ENCODE measurements at places on chromosomes 5 and 9. TPM values are rescaled to one million over a fixed set of nuclear protein-coding genes. Genes with fewer than 3 reads are reported as not detected.
A peak's percentile ranks its signal among the peaks of the same experiment; 100 is the strongest.

GRCh38 chr9:93308158-93308602 is 124.2 kb downstream of the WNK2 start:
- DNase-seq: no peak

DNA sequence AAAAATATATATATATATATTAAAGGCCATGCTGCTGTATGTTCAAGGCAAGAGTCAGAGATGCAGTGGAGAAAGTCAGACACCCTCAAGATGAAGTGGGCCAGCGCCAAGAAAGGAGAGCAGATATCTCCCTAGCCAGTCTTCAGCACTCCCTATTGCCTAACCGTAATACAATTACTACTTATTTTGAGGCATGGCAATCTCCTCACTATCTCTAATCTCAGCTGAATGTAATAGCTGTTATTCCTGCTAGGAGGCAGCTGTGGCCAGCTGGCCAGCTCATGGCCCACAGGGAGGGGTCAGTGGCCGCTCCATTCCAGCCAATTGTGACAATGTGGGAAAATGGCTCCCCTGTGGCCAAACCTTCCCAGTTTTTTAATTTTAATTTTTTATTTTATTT is 87.5 kb upstream of the FBXW11 start:
- peak; percentile 67 for DNase-seq

DNA sequence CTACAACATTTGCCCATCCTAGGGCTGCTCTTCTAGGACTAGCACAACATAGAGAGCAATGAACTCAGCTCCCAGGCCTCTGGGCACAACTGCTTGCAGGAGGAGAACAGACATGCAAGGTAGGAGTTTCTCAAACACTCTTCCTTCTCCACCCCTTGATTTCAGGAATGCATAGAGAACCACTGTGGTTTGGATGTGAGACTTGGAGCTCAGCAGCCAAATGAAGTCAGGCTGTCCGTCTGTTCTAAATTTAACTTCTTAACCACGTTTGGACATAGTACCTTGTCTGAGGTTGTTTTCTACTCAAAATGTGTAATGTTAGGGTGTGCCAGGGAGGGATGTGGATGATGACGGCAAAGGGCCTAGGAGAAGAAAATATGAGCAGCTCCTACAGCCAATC is 515.1 kb upstream of the TNC start:
- DNase-seq: no peak

- DNase-seq: no peak
Observed at GRCh38 chr5:32928761-32929160, 217.6 kb downstream of the NPR3 start.

DNA sequence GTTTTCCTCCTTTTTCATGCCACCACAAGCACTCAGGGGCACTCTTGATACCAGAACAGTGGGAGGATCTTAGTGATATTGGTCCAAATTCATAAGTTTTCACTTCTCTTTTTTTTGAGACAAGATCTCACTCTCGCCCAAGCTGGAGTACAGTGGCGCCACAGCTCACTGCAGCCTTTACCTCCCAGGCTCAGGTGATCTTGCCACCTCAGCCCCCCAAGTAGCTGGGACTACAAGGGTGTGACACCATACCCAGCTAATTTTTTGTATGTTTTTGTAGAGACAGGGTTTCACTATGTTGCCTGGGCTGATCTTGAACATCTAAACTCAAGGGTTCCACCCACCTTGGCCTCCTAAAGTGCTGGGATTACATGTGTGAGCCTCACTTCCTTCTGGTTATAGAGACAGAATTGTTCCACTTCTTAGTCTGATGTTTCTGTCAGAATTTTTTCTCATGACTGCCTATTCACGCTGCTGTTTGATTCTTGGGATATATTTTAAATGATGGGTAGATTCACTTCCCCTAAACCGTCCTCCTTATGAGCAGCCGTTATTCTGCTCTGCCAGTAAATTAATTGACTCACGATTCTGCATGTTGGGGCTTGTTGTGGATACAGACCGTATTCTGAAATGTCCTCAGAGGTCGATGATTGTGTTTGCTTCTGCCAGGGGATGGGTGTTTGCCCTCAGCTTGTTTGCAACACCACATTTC is 30.8 kb downstream of the MTAP start:
- no peak for DNase-seq

GRCh38 chr9:77177894-77178794 is 810 bp downstream of the VPS13A start:
- DNase-seq: peak; percentile 38

DNA sequence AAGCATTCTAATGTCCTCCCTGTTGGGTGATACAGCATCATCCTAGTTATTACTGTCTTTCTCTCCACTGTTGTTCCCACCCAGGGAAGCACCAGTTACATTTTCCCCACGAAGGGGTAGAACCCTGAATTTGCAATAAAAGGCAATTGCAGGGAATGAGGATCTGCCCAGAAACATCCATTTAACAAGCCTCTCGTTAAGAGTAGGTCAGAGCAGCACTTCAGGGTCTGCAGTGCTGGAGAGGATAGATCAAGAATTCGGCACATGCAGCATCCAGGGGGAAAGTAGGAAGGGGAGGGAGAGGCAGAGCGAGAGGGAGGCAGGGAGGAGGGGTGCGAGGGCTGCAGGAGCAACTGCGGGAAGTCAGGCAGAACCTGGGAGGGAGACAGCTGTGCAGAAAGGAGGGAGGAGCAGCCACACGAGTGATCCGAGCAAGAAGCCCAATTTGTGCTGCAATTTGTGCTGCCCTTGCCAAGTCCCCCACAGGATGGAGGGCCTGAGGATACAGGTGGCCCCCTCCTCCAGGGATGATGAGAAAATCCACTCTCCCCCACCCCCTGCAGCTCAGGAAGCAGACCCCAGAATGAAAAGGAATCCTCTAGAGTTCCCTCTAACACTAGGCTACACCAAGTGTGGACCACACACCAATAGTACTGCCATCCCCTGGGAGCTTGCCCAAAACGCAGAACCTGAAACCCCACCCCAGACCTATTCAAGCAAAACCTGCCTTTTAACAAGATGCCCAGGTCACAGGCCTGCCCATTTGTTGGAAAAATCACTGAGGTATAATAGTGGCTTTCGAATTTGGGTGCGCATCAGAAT is 62.2 kb downstream of the EPB41L4B start:
- DNase-seq: no peak

GRCh38 chr9:84285381-84285780 is 55.2 kb downstream of the SLC28A3 start:
- DNase-seq: no peak

Gene ANXA2R
- 3.9 TPM for total RNA-seq

Gene RELL2
- 4.7 TPM for total RNA-seq

Gene C9orf50
- total RNA-seq: not detected
